ENCODE measurements at places on chromosomes 12 and 14.

DNA sequence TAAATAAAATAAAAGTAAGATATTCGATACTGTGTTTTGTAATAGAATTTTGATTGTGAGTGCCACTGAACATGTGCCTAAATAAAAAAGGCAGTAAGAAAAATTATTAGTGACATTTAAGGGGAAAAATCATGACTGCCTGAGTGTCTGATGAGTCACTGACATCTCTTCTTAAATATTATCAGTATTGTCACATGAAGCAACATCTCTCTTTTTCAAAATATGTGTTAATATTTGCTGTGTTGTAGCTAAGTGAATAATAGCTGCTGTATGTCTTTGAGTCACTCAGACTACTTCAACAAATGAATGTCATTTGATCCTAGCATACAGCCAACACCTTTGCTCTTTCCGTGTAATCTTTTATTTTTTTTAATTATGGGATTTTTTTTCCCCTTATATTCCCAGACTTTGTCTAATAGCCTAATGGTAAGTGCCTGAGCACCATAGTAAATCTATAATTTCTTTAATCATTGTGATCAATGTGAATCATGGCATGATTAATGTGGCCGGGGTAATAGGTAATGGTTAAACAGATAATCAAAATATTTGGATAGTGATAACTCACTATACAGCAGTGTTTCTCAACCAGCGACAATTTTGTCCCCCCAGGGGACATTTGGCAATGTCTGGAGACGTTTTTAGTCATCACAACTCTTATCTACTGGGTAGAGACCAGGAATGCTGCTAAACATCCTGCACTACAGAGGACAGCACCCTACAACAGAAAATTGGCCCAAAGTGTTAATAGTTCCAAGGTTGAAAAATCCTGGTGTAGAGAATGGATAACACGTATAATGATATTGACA, 11.7 kb upstream of the OTX2 start:
- no peak for DNase-seq

- no peak for DNase-seq
Observed at GRCh38 chr12:95763809-95764253, 26.7 kb downstream of the NTN4 start.

GRCh38 chr12:18432206-18432605, 170.9 kb downstream of the PIK3C2G start:
- no peak for DNase-seq

DNA sequence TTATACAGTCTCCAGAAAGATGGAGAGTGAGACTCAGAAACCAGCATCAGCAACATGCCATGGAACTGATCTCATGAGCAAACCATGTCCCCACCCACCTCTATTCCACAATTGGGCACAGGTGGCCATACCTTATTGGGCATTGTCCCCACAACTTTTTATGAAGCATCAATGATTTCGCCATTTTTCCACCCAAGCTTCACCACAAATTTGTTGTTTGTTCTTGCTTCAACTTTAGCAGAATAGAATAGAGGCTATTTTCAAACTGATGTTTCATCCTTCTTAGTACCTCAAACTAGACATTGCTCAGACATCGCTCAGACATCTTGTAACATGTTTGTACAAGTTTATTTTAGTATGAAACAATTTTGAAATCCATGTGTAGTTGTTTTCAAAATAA, 112.5 kb upstream of the TMTC2 start:
- no peak for DNase-seq

DNA sequence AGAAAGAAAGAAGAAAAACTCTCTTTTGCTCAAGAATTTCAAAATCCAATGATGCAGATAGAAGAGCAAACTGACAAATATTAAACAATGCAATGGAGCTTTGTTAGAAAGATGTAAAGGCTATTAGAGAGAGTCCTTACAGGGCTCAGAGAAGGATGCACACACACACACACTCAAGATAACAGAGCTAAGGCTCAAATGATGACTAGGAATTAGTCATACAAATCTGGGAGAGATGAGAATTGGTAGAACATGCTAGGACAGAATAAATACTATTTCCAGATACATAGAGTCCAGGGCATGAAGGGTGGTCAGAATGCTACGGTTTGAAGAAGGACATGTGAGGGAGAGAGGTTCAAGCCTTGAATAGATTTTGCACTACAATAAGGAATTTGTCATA, 650.1 kb upstream of the MDGA2 start:
- DNase-seq: no peak

- no peak for DNase-seq
Observed at GRCh38 chr12:111154147-111154834, 214.6 kb downstream of the PHETA1 start.

DNA sequence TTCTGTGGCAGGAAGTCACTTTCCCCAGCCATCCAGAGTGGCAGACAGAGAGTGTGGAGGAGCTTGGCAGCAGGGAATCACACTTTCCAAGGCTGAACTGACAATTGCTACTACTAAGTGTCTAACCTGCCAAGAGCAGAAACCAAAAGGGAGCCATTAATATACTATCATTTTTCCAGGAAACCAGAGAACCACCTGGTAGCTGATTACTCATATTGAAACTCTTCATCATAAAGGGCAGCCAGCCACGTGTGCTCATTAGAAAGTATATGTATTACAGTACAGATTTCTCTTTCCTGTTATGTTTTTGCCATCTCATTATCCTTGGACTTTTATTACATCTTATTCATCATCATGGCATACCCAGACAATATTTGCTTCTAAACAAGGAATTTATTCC, 374.9 kb downstream of the GXYLT1 start:
- no peak for DNase-seq

DNA sequence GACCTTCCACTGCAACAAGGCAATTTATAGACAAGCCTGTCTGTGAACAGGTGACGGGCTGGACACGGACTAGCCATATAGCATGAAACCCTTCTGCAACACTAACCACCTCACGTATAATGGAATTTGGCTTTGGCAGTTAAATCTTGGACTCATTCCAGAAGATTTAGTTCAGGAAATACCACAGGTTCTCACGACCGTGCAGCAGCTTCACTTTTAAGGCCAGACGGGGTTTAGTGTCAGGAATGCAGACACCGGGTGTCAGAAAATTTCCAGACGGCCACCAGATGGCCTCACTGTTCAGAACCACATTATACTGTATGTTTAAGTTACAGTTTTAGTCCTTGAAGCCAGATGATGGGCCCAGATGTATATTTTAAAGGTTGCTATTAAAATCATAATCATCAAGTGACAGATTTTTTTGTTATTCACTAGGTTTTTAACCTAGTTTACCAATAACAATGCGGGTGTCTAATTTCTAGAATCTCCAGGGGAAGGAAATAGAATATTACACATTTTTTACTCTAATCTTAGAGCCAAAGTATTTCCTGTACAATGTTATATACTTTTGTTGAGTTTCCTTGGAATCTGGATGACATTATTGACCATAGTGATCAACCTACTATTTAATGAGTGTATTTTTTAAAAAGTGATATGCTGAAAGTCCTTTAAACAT, 90.5 kb upstream of the TMPO start:
- no peak for DNase-seq

- no peak for DNase-seq
Observed at GRCh38 chr12:39626033-39626814, 6.6 kb upstream of the ABCD2 start.

DNA sequence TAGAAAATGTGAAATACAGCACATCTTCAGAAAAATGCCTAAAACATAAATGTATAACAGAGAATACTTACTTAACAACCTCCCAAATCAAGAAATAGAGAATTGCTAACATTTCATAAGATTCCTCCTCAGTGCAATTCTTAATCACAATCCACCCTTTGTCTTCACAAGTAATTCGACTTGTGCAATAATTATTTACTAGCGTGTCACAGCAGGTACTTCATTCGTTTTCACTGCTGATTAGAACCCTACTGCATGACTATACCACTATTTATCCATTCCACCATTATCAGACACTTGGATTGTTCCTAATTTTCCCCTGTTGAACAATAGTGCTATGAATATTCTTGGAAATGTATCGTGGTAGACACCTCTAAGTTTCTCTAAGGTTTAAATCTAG, 64.9 kb upstream of the BBS10 start:
- DNase-seq: no peak

- DNase-seq: no peak
Observed at GRCh38 chr12:51868821-51869495, 18.9 kb upstream of the ANKRD33 start.

DNA sequence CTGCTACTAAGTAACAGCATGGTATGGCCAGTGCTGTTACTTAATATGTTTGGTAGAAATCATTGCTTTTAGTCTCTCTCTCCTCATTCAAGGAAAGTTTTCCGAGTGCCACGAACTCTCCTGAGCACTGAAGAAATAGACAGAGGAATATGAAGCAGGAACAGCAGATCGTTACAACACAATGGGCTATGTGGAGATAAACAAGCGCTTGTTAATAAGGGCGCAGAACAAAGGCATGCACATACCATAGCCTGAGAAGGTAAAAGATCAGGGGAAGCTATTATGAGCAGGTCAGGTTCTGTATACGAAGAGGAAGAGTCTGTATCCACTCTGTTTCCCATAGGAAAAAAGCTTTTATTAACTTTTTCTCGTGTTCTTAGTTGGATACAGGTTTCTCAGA, 156.2 kb upstream of the CPNE8 start:
- DNase-seq: no peak

- DNase-seq: no peak
Observed at GRCh38 chr14:68328509-68328908, 464.4 kb downstream of the ZFP36L1 start.

- no peak for DNase-seq
Observed at GRCh38 chr12:121942145-121942718, 23.8 kb downstream of the CFAP251 start.

DNA sequence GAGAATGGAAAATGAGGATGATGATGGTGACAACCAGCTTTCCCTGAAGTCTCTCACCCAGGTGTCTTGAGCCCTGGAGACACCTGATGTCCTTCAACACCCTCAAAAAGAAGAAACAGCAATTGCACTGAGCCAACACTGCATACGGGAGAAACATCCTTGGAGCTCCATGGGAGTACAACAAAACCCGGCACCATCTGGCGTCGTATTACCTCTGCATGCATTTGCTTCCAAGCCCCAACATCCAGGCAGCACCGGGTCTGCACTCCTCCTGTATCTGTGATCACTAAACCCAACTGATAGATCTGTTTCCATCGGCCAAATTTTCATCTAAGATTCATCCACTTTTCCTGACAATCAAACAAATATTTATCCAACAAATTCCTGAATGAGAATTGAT, 249.9 kb downstream of the DPF3 start:
- DNase-seq: no peak

- no peak for DNase-seq
Observed at GRCh38 chr12:69105101-69105962, 134.0 kb upstream of the CPSF6 start.

- no peak for DNase-seq
Observed at GRCh38 chr14:95452176-95452892, 64.1 kb downstream of the SYNE3 start.

DNA sequence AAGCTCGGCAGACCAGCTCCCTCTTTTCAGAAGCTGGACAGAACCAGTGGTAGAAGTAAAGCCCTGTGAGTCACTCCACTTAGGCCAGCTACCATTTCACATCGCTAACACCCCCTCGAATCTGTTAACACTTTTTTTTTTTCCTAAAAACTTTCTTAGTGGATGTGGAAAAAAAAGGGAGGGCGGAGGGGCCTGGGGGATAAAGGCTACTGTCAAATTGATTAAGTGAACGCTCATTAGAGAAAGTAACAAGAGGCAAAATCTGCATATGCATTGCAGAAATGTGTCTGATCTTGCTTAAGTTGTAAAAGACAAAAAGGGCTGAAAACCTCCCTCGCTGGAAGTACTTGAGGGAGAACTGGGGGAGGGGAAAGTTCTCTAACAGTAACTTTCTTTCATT, 86.6 kb upstream of the OTX2 start:
- no peak for DNase-seq

- DNase-seq: no peak
Observed at GRCh38 chr12:108905725-108906124, 25.8 kb downstream of the DAO start.

- DNase-seq: no peak
Observed at GRCh38 chr14:23487216-23487615, 17.7 kb downstream of the NGDN start.

GRCh38 chr14:57390806-57391516, 575 bp downstream of the NAA30 start:
- DNase-seq: no peak

GRCh38 chr14:71168564-71169427, 261.5 kb downstream of the PCNX1 start:
- DNase-seq: no peak

- DNase-seq: no peak
Observed at GRCh38 chr14:54362089-54362504, 34.7 kb upstream of the CDKN3 start.

- no peak for DNase-seq
Observed at GRCh38 chr14:73726025-73726961, 12.1 kb upstream of the PNMA1 start.

- no peak for DNase-seq
Observed at GRCh38 chr14:75805646-75806045, 144.6 kb downstream of the TTLL5 start.

- DNase-seq: no peak
Observed at GRCh38 chr14:66641861-66642635, 134.1 kb downstream of the GPHN start.

GRCh38 chr12:47766502-47767215, 6.4 kb upstream of the SLC48A1 start:
- DNase-seq: no peak

DNA sequence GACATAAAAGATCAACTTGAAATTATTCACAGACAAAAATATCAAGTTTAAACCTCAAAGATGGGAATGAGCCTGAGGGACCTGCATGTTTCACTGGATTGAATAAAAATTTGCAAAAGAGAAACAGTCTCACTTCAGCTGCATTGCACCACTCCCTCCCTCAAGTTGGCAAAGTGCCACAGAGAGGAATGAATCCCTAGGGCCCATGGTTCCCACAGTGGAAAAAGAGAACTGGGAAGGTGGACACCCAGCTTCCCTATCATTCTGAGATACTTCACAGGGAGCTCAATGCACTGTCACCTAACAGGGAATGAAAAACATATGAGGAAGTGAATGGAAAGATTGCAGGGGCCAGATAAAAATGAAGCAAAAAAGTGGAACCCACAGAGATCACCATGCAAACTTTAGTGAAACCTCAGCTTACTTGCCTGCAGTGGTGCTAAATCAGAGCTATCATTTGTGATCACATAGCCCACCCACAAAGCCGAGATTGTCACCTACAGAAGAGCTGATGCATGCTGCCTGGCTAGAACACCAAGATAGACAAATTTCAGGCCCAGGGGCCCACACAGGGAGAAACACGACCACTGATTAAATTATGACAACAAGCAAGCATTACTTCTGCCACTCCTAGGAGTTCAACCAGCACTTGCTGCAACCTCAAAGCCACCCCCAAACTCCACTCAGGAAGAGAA, 911.3 kb downstream of the LRFN5 start:
- DNase-seq: no peak

- DNase-seq: no peak
Observed at GRCh38 chr12:131094831-131095805, 141.4 kb downstream of the ADGRD1 start.

DNA sequence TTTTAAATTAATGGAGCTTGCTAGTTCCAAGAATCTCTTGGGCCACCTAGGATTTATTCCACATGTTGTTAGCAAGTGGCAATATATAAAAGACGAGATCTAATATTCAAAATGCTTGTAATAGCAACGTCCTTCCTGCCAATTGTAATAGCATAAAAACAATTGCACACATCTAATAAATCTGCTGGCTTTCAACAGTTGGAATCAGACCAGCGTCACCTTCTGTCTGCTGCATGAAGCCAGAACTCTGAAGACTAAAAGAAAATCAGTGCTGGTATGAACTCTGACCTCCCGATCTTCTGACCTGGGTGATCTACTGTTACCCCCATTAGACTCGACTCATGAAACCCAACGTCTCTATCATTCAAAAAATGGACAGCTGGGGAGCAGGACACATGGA, 100.6 kb downstream of the DIO2 start:
- DNase-seq: no peak

All from cortex of kidney (tissue), 1 donor.